SIG-M5 (cell line): ENCODE measurements at places on chromosomes 6 and 20.

DNA sequence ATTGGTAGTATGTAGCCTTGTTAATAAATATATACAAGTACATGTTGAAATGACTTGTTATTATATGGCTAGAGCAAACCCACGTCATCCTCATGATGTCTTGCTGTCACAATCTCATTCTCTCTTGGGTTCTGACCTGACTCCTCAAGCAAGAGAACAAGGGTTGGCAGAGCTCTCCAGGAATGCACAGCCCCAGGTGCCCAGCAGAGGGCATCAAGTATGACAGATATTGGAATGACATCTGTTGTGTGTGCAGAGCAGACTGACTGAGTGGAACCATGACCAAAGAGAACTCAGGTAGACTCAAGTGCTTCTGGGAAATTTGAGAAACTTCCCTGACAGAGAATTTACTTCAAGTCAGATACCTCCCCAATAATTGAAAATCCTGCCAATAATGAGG is 90.6 kb downstream of the PAX1 start:
- DNase-seq, result no peak

DNA sequence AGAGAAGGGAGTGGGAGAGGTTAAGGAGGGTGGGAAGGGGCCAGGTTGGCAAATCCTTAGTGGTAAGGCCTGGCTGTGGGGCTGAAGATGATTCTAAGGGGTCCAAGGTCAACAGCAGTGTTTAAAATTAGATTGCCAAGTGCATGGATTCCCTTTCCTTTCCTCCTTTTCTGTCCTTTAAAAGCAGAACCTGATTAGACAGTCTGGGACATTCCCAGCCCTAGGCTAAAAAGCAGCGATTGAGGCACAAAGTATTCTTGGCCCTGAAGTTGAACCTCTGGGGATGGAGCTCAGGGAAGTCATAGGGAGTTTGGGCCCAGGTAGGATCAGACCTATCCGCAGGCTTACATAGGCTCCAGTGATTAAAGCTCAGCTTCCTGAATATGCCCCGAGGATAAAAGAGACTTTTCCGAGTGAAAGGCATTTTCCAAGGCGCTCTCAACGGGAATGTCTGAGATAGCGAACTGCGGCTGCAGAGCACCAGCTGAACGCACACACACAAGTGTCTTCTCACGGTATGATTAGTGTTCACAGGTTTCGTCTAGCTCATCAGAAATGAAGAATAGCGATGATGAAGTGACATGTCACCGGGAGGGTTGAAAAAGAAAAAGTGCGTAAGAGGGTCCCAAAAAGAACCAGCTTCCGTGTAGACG is 787 bp upstream of the CARMIL1 start:
- DNase-seq, result no peak

- no peak for DNase-seq
These were observed 13.5 kb upstream of the TGM2 start for GRCh38 chr20:38178581-38178980.

- DNase-seq, result no peak
These were observed 91.2 kb upstream of the EXOC2 start for GRCh38 chr6:783966-784735.

DNA sequence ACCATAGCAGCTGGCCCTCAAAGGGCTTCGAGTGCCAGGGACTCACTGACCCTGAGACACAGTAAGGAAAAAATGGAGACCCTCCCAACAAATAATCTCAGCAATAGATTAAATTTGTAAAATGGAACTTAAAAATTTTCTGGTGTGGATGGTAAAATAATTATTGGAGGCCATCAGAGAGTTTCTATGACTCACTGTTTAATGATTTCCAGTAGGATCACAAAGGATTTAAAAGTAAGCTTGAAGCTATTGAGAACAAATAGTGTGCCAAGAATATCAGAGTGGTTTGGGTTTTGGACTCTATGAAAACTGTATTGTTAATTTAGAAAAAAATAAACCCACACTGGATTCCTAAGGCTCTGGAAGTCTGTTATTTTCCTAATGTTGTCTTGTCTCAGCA is 115.2 kb upstream of the AKIRIN2 start:
- no peak for DNase-seq

DNA sequence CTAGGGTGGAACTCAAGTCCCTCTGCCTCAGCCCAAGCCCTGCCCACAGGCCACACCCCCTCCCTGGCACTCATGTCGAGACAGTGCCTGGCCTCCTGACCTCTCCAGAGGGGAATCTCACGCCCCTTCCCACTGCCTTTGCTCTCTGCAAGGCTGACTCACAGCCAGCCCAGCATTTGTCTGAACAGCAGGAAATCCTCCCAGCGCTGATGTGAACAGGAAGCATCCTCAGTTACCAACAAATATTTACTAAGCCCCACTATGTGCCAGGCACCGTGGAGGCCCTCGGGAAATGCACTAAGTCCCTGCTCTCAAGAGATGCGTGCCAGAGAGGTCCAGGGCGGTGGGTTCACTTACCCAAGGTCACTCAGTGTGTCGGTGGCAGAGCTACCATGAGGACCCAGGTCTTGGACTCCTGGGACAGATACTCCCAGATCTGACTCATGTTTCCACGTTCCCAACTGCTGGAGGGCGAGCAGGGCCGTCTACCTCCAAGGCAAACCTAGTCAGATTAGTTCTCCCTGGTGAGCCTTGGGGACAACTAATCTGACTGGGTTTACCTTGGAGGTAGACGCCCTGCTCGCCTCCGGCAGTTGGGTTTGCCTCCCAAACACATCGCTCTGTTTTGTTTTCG is 7.8 kb downstream of the ADA start:
- no peak for DNase-seq

- no peak for DNase-seq
These were observed 670.8 kb downstream of the PRKN start for GRCh38 chr6:162056745-162057144.

DNA sequence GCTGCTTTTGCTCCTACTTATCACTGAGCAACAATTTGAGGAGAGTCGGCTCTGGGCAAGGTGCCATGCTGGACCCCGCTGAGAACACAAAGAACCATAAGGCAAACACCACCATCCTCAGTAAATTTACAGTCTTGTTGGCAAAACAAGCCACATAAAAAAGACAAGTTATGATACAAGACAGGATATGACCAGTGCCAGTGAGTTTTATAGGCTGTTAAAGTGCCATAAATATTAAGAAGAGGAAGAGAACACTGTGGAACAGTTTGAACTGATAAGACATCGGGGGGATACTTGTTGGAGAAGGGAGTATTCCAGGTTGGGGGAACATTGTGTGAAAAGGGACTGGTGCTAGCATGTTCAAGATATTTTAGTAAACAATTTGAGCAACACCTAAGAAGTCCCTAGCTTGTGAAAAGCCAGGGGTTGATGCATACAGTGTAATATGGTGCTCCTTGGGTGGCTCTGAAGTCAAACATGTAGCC is 25.3 kb upstream of the RIPOR2 start:
- DNase-seq, result no peak

DNA sequence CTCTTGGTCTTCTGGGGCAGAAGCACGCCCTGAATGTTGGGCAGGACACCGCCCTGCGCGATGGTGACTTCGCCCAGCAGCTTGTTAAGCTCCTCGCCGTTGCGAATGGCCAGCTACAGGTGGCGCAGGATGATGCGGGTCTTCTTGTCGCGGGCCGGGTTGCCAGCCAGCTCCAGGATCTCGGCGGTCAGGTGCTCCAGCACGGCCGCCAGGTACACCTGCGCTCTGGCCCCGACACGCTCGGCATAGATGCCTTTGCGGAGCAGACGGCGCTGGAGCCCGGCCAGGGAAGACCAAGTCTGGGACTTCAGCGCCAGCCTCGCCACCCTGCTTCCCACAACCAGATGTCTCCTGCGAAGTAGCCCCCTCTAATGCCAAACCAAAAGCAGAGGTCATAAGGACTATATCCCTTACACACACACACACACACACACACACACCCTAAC is 8.0 kb upstream of the SLC17A3 start:
- no peak for DNase-seq

DNA sequence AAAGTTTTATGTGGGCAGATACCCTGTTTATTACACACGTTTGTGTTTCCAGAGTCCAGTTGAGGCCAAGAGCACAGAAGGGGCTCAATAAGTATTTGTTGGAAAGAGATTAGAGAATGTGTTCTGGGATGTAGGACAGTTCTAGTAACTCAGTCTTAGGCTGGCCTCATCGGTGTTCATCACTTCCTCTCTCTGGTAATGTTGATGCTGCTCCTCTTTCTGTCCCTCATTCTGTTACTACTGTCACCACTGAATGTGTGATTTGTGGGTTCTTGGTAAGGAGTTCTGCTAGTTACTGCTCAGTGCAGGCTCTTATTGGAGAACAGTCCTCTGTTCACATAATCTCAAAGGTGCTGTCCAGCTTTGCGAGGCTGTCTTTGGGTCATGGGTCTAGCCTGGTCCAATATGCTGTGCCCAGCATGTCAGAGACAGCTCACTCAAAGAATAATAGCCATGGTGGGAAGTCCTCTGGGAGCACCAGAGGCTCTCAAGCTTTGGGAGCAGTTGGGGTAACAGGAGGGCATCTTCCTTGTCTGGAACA is 1.3 kb downstream of the RFPL4B start:
- DNase-seq, result no peak

DNA sequence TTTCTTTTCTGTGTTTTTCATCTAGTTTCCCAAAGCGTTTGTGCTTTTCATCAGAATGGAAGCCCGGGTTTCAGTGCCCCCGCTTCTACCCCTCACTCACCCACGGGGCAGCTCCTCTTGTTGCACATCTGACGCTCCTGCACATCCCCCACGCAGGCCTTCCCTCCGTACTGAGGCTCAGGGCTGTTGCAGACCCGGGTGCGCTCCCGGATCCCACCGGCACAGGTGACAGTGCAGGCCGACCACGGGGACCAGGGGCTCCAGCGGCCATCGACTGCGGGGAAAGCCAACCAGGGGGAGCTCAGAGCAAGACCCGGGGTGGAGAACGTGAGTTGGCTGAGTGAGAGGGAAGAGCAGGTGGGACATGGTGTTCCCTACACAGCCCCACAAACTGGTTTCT is 19.0 kb downstream of the THBS2 start:
- no peak for DNase-seq

- no peak for DNase-seq
These were observed 19.0 kb downstream of the REM1 start for GRCh38 chr20:31494131-31494530.

GRCh38 chr6:113486199-113486598 is 370.9 kb upstream of the MARCKS start:
- DNase-seq, result no peak

DNA sequence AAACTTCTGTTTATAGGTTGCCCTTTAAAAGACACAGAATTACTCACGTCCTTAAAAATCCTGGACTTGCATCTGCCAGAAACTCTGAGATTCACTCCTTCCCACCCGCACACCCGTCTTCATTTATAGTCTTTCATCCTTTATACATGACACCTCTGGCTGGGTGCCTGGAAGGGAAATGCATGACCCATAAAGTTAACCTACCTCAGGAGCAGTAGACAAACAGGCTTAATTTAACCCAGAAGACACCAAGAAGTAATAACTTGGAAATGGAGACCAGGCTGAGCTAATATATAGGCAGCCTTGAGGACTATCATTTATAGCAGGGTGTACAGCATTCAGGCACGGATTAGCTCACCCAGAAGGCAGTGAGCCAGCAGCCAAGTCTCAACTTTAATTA is 429.0 kb upstream of the NRSN1 start:
- no peak for DNase-seq

GRCh38 chr6:131001111-131001736 is 61.8 kb downstream of the EPB41L2 start:
- no peak for DNase-seq

GRCh38 chr6:11609324-11610071 is 71.9 kb downstream of the TMEM170B start:
- no peak for DNase-seq

DNA sequence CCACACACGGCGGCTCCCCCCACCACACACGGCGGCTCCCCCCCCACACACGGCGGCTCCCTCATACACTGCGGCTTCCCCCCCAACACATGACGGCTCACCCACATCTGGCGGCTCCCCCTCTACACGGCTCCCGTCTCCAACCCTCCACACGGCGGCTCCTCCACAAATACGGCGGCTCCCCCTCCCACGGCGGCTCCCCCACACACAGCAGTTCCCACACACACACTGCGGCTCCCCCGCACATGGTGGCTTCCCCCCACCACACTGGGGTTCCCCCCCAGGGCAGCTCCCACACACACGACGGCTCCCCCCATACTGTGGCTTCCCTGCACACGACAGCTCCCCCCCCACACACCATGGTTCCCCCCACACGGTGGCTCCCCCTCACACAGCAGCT is 98.0 kb downstream of the TTLL2 start:
- DNase-seq, result no peak

- no peak for DNase-seq
These were observed 31.0 kb downstream of the ELOVL2 start for GRCh38 chr6:11012976-11013720.

- no peak for DNase-seq
These were observed 4.1 kb upstream of the ZKSCAN8 start for GRCh38 chr6:28137505-28137981.

- DNase-seq, result no peak
These were observed 40.1 kb downstream of the ADNP start for GRCh38 chr20:50891138-50891537.

- no peak for DNase-seq
These were observed at the start of gene FOXF2 for GRCh38 chr6:1389369-1390132. Gene FOXF2 (plus strand): TSS chr6:1389576. CDS start chr6:1389948, 372 bp downstream.

DNA sequence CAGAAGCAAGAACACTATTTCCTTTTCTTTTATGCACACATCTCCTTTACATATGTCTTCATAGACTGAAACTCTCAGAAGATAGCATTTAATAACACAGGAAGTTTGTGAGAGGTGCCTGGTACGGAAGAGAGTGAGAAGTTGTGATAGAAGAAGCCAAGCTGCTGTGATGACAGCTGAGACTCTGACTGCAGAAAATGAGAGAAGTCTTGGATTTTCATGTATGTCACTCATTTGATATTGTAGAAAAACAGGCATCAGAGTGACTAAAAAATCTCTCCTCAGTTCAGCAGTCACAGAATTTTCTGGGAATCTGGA is 154.9 kb upstream of the BMP2 start:
- no peak for DNase-seq

DNA sequence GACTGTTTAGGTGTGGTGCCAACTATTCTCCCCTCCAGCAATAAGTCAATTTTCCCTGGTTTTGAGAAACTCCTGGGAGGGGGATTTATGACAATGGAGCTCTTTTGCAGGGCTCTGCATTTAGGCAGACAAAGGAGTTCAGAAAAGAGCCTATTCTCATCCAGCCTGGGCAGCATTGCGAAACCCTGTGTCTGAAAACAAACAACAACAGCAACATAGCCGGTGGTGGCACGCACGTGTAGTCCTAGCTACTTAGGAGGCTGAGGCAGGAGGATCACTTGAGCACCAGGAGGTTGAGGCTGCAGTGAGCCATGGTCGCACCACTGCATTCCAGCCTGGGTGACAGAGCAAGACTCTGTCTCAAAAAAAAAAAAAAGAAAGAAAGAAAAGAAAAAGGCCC is 6.4 kb downstream of the CLPS start:
- DNase-seq, result no peak
